ENCODE measurements at places on chromosomes 1 and 21.
A peak's percentile ranks its signal among the peaks of the same experiment; 100 is the strongest.

DNA sequence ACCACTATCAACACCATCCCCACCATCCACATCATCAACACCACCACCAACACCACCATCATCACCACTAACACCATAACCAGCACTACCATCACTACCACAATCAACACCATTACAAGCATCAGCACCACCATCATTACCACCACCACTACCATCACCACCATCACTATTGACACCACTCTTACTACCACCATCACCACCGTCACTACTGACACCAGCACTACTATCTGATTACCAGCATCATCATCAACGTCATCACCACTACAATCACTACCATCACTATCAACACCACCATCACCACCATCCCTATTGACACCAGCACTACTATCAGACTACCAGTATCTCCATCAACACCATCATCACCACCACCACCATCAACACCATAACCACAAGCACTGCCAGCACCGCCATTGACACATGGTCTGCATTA lies 106.1 kb upstream of the RUNX3 start:
- no peak for DNase-seq

DNA sequence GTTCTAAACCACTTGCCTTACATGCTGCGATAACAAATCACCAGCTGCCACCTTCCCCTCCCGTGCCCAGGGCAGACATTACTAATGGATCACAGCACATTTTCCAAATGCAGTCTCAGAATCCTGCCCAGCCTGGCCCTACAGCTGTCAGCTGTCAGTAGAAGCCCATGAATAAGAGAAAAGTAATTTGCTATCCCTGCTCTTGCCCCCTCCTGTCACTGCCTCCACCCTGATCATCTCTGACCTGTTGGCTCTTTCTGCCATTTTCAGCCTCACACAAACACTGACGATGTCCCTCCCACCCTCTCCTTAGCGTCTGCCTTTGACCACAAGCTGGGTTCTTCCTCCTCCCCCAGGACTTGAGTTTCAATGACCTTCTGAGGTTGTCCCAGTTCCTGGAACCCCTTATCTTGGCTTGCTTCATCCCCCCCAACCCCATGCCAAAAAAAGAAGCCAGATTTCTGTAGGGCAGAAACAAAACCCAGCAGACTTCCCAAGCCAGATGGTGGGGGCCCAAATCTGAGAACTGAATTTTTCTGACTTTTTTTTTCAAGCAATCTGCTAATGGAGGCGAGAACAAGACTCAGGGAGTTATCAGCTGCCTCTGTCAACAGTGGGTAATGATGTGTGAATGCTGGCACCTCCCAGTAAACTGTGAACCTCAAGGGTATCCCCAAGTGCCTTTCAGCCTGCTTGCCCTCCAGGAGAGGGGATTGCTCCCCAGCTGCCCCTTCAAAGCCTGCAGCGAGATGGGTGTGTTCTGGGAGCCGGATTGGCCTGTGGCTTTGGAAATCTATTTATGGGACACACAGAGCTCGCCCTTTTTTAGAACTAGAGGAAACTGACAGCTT lies 216.5 kb upstream of the VAMP3 start:
- DNase-seq = no peak

- no peak for DNase-seq
These were observed 9.9 kb downstream of the KCNJ15 start for GRCh38 chr21:38266732-38267131.

GRCh38 chr1:154845174-154845573 lies 24.9 kb downstream of the KCNN3 start:
- DNase-seq = no peak

GRCh38 chr1:99867682-99868081 lies 17.5 kb downstream of the AGL start:
- DNase-seq = no peak

GRCh38 chr1:181630838-181631237 lies 147.5 kb downstream of the CACNA1E start:
- no peak for DNase-seq

- peak; percentile 75 for DNase-seq
These were observed 35.6 kb upstream of the TMEM61 start for GRCh38 chr1:54944610-54945392.

- peak; percentile 48 for DNase-seq
These were observed 15.3 kb downstream of the ZBTB7B start for GRCh38 chr1:155017946-155018316.

- DNase-seq = no peak
These were observed 9.8 kb downstream of the LGR6 start for GRCh38 chr1:202203238-202204039.

DNA sequence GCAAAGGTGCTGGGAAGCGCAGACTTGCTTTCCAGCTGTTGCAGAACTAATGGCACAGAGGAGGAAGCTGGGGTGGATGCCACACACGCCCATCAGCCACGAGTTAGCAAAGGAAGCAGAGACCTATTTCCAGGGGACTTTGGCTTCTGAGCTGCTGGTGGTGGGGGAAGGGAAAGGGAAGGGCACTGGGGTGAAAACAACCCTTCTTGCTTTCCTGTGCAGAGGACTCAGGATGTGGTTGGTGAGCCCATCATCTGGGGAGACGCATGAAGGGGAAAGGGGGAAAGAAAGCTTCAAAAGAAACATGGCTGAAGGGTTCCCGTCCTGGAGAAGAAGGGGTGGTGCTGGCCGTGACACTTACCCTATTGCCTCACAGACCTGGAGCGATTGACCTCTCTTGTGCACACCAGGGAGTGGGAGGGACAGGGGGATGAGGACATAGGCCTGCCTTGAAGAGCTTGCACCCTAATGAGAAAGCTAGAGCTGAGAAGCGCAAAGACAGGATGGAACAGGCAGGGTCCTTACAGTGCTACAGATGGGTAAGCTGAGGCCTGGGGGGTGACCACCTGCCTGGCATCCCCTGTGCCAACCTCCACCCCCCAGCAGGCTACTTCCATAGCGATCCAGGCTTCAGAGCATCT lies 140.8 kb upstream of the RAB4A start:
- peak; percentile 40 for DNase-seq

GRCh38 chr1:208163539-208163938 lies 80.6 kb downstream of the PLXNA2 start:
- no peak for DNase-seq

DNA sequence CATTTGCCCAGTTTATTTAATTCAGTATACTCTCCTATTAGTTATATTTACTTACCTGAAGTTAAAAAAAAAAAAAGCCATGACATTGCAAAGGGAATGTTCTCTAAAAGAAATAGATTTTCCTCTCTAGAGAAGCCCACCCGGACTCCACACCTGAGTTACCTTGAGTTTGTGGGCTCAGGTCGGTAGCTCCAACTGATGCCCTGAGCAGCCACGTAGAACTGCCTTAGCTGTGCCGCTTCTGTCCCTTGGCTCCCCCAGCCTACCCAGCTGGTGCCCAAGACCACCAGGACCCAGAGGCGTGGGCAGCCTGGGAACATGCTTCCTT lies 250 bp downstream of the F5 start:
- DNase-seq = no peak

DNA sequence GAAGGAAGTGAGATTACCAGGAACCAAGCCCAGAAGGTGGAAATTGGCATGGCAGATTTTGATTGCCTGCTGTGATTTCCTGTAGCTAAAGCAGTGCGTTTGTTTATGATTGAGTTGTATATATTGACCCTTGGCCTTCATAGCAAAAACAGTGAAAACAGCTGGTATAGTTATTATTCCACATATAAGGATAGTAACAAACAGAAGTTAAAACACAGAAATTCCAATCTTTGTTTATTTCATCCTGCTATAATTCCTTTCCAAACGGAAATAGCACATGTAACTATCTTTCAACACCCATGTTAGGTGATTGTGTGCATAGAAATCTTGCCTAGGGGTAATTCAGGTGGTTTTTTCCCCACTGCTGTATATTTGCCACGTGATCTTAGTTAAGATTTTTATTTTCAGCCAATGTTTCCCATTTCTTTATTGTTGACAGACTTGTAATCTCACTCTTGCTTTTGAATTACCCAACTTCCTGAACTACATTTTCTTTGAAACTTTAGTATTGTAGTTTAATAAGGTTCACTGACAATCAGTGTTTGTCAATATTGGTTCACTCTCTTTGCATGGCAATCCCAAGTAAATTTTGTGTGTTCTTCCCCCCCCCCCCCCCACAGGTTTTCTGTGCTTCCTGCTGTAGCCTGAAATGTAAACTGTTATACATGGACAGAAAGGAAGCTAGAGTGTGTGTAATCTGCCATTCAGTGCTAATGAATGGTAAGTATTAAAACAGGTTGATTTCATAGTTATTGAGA lies 102.7 kb downstream of the CC2D1B start:
- no peak for DNase-seq

DNA sequence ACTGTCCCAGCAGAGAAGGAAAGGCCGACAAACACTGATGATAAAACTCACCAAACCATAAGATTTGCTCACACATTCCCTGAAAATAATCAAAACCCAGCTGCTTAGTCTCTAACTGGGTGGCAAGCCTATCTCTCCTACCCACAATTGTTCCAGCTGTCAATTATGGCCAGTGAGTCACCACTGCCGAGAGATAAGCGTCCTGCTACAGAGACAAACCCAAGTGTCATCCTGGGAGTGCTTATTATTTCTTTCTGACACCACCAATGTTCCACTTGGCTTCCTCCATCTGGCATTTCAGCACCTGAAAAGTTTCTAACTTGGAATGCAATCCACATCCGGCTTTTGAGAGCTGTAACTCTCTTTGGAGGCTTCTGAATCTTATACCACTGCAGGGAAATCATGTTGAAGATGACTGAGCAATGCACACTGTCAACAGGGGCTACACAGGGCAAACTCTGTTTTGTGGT lies 51.5 kb upstream of the VAV3 start:
- DNase-seq = peak; percentile 29

GRCh38 chr1:213050745-213051126 lies 305 bp upstream of the RPS6KC1 start:
- no peak for DNase-seq

DNA sequence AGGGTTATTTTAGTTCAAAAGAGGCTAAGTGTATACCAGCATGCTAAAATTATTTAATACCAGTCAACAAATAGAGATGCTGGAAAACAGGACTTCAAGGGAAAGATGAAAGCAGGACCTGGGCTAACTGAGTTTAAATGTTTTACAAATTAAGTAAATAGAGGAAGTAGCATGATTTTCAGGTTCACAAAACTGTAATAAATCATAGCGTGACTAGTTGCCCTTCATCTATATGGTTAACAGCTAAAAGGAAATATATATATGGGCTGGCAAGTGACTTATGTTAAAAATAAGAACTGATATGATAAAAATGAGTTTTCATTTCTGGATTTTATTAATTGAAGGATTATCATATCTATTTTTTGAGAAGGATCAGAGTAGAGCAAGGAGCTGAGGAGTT lies 25.6 kb downstream of the DPYD start:
- DNase-seq = no peak

DNA sequence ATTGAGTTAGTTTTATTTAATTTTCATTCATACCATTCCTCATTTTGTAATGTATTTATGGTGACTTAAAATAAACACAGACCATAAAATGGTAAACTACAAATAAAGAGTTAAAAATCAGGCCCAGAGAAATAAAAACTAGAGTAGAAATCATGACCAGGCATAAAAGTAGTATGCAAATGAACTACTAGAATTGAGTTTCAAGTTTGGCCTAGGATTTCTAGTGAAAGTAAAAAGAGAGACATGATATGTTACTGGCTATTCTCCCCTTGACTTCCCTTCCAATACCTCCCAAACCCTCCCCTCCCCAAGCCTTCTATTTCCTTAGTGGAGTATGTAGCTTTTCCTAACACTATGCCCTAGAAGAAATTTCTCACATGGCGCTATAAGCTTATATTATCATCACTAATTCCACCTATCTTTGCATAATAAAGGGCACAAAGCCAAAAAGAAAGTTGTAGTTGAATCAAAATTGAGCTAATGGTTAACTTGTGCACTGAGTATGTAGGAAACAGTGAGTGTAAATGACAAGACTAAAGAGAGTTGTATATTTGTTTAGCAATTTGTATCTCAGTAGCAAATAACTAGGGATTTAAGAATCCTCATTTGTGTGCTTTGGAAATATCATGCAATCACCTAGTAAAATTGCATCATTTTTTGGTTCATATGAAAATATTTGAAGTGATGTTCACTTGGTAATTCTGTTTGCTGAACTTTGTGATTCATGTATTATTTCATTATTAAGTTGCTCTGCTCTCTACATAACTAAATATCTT lies 29.7 kb upstream of the CDC14A start:
- DNase-seq = no peak

DNA sequence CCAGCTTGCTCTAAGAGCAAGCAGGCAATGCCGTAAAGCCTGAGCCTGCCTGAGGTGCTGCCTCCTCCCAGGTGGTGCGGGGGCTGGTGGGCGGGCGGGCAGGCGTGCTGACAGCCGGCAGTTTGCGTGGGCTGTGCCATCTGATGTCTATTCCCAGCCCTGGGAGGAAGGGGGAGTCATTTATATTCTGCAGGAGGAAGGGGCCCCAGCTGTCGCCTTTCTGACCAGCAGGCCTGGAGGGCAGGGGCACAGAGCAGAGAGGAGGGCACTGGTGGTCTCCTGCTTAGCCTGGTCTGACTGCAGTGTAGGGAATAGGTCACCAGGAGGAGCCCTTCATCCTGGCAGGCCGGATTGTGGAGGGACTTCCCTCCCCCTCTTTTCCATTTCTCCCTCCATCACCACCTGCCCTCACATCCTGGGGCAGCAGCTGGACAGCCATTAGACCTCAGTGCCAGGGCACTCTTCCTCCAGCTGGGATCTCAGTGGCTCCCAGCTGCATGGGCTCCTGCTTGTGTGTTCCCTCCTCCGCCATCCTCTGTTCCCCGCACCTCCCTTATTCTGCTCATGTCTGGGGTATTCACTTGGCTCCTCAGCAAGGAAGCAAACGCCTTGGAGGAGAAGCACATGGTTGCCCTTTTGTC lies 4.4 kb downstream of the CYB561D1 start:
- DNase-seq = peak; percentile 29

DNA sequence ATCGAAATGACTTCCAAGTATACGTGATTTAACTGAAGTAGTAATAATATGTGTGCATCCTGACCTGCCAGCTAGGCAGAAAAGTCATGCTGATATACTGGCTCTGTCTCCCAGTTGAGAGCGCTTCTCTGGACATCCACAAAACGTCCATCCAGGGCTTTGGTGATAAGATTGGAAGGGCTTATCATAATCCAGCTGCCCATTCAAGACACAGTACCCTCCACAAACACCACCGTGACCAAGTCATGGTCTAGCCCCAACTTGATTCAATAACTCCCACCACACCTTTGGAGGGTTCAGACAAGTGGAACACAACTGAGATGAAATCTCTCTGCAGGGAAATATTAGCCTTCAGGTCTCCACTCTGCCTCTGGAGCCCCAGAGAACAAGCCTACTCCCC lies 76.2 kb downstream of the CD46 start:
- no peak for DNase-seq

GRCh38 chr1:4970532-4970931 lies 316.1 kb downstream of the AJAP1 start:
- DNase-seq = no peak
